Thyroid gland (tissue), 4 donors: ENCODE measurements at places on chromosomes 12 and 14.

DNA sequence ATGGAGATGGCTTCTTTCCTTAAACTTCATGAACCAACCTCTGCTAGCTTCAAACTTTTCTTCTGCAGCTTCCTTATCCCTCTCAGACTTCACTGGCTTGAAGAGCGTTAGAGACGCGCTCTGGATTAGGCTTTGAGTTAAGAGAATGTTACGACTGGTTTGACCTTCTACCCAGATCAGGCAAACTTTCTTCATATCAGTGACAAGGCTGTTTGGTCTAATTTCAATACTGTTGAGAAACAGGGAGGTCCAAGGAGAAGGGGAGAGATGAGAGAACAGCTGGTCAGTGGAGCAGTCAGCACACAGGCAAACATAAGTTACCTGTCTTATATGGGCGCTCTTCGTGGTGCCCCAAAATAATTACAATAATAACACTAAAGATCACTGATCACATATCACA lies 14.9 kb downstream of the SCAF11 start:
- DNase-seq = no peak

DNA sequence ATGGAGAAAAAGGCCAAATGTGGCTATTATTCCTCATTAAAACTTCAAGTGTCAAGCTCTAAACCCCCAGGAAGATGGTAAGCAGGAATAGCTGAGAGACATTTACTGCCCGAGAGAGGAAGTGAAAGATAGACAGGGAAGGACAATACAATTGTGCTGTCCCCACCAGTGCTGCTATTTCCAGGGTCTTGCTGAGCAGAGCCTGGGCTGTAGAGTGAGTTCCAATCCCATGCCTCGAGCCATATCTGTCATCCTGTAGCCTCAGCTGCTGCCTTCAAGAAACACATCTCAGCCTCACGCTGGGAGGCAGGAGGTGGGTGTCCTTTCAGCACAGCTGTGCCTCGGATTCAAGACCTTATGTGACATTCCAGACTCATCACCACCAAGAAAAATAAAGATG lies 114.0 kb downstream of the RPAP3 start:
- DNase-seq = no peak

- DNase-seq = no peak
These were observed 4.4 kb upstream of the RPAP3 start for GRCh38 chr12:47710278-47710677.

GRCh38 chr14:74856366-74856765 lies 19.6 kb downstream of the PROX2 start:
- no peak for DNase-seq

GRCh38 chr12:103627189-103627855 lies 40.2 kb downstream of the STAB2 start:
- no peak for DNase-seq

- DNase-seq = no peak
These were observed 118.4 kb upstream of the FZD10 start for GRCh38 chr12:130043685-130044406.

DNA sequence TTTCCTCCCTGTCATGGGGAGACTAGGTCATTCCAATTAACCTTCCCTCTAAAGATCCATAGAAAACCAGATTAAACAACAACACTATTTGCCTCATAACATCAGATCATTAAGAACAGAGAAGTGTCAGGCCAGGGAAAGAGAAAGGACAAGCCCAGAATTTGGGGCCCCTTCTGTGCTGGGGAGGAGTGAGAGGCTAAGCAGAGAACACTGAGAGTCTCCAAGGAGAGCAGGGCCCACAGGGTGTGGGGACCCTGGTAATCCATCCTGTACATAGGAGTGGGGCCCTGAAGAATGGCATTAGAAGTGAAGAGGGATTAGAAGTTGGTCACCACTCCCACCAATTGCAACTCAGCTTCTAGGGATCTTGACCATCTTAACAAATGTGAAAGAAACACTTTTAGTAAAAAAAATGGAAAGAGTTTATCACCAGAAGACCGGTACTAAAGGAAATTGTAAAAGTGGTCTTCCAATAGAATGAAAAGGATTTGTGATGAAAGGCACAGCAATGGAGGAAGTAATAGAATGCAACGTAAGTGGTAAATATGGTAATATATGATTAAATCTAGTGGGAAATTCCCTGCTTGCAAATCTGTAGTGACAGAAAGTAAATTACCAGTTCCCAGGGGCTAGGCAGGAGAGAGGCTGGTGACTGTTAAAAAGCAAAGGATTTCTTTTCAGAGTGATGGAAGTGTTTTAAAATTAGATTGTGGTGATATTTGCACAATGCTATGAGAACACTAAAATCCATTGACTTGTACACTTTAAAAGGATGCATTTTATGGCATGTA lies 14.0 kb upstream of the TMTC1 start:
- no peak for DNase-seq

- no peak for DNase-seq
These were observed 379.4 kb downstream of the ZFP36L1 start for GRCh38 chr14:68413509-68413908.

GRCh38 chr14:104392396-104393198 lies 187.0 kb upstream of the C14orf180 start:
- DNase-seq = no peak

DNA sequence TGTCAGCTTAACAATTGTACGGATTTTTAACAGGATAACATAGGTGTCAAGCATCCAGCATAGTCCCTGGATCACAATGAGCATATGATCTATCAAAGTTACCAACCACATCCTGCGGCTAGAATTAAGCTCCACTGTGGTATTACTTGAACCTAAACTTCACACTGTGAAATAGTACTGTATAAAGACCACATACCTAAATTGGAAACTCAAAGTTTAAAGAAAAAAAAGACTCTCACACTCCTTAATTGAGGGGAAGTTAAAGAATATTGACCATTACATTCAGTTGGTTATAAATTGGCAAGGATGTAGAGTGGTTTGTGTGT lies 133.0 kb upstream of the PZP start:
- no peak for DNase-seq

DNA sequence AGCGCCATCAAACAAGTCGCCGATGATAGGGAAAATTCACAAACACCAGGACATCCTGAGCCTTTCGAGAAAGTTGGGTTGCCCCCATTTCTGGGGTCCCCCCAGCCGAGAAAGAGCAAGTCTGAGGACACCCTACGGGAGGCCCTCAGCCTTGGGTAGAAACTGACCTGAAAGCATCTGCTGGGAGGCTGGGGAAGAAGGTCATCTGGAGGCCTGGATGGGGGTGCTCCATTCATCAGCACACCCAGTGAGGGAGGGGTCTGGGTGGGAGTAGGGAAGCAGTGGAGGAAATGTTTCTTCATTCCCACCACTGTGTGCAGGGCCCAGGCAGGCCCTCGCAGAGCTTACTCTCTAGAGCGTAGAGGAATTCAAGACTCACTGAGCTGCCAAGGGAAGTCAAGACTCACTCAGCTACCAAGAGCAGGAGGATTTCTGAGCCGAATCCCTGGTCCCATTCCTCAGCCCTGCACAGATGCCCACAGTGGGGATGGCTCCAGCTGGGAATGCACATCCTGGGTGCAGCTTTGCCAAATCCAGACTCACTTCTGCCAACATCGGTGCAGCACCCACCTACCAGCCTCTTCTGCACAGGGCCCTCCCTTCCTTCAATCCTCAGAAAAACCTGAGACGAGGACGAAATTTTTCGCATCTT lies 38.1 kb downstream of the DIO3 start:
- no peak for DNase-seq

DNA sequence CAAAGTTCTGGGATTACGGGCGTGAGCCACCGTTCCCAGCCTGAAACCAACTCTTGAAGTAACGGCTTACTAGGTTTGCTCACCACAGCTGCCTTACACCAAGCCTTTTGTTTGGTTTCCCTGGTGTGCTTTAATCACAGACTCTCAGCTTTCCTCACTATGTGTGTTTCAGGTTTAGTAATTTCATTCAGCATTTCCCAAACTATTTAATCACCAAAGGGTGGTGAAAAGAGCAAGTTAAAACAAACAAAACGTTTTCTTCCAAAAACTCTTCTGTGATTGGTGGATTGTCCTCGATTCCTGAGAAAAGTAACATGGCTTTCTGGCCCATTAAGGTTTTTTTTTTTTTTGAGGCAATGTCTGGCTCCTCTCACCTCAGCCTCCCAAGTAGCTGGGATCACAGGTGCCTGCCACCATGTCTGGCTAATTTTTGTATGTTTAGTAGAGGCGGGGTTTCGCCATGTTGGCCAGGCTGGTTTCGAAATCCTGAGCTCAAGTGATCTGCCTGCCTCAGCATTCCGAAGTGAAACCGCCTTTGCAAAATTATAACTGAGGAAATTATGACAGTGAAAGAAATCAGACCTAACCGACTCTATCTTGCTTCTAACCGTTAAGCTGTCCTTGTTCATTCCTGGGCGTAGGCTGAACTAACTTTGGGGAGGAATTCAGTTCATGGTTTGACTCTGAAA lies 1.5 kb upstream of the ZFYVE26 start:
- no peak for DNase-seq

DNA sequence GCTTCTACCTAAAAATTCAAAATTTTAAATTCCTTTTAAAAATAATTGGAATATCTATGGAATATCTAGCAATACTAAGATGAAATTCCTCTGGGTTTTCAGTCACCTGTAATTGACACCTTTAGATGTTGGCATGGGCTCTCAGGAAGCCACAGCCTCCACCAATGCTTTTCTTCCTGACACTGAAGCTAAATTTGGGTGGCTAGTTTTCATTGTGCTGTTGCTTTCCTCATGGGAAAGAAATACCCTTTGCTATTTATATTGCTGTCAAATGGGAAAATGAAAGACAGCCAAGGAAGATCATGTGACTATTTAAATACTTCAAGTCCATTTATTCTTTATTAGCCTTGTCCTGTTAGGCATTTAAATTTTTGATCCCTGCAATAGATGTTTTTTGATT lies 313.0 kb downstream of the NAV3 start:
- no peak for DNase-seq

GRCh38 chr12:91874086-91874865 lies 271.4 kb downstream of the BTG1 start:
- DNase-seq = no peak

- DNase-seq = no peak
These were observed 35.3 kb downstream of the PRKD1 start for GRCh38 chr14:29892327-29892726.

GRCh38 chr12:96237035-96237434 lies 42.9 kb downstream of the ELK3 start:
- no peak for DNase-seq

- no peak for DNase-seq
These were observed 49.3 kb downstream of the NDUFA12 start for GRCh38 chr12:94954029-94954685.

- DNase-seq = no peak
These were observed 230.9 kb downstream of the BTG1 start for GRCh38 chr12:91914701-91915100.

DNA sequence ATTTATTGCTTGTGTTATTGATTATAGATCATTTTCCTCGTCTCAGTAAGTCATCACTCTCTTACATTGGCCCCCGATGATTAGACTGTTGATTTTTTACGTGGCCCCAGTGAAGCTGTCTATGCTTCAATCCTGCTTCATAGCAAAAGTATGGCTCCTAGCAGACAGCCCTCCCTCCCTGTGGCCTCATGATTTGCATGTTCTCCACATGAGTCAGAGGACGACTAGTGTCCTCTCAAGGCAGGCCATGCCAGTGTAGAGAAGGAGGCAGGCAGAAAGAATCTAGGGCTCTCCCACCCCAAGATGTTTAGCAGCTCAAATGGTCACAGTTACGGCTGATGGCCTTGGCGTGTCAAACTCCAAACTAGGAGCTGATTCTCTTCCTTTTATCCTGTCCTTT lies 59.6 kb downstream of the FIGNL2 start:
- no peak for DNase-seq

- no peak for DNase-seq
These were observed 14.8 kb upstream of the PPTC7 start for GRCh38 chr12:110597885-110598284.

DNA sequence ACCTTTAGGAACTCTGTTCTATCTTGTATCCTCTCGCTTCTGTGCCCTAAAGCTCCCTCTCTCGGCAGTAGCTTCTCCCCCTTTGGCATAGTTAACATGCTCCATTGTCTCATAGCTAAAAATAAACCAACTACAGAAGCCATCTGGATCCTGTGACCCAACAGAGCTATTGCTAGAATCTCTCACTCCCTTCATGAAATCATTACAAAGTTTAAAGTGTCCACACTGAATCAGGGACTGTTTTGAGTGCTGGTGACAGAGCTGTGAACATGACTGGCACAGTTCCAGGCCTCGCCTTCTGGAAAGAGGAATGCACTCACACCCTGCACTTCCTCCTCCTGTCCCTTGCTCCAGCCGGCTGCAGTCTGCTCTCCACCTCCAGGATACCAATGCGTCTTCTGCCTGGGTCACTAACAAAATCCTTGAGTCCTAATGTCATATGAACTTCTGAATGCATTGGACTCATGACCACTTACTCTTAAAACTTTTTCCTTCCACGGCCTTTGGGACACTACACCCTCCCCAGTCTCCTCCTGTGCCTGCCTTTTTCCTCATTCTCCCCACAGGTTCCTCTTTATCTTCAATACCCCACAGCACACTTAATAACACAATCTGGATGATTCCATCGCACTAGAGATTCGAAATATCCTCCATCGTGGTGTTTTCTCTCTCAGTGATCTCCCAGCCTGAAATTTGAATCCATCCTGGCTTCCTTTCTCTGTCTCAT lies 13.2 kb downstream of the PLBD1 start:
- peak; percentile 93 for DNase-seq

DNA sequence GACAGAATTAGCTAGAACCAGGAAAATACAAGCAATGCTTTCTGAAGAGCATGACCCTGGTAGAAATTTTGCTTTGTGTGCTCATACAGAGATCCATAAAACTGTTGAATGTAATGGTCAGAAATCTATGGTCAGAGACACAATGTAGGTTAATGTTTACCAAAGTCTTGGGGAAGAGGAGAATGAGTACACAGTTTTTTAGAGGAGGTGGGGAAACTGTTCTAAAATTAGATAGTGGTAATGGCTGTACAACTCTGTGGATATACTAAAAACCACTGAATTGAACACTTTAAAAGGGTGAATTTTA lies 109.5 kb upstream of the ARHGAP5 start:
- DNase-seq = no peak

DNA sequence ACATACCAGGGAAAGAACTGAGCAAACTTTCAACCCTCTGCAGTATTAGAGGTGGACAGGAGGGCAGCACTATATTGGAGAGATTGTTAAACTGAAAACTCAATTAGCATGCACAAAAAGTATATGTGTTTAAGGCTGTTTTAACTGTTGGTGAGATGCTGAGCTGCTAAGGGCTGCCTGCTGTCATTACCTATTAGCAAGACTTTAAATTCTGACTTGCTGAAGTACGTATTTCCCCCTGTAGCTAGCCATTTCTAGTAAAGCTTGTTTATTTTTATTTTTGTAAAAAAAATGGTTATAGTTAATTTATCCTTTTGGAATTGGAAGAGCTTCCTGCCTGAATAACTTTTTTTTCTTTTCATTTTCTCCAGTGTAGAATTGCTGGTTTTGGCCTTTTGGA lies 92.2 kb downstream of the CACNA1C start:
- no peak for DNase-seq
